ENCODE measurements at places on chromosomes 3 and 15.
A peak's percentile ranks its signal among the peaks of the same experiment; 100 is the strongest.

DNA sequence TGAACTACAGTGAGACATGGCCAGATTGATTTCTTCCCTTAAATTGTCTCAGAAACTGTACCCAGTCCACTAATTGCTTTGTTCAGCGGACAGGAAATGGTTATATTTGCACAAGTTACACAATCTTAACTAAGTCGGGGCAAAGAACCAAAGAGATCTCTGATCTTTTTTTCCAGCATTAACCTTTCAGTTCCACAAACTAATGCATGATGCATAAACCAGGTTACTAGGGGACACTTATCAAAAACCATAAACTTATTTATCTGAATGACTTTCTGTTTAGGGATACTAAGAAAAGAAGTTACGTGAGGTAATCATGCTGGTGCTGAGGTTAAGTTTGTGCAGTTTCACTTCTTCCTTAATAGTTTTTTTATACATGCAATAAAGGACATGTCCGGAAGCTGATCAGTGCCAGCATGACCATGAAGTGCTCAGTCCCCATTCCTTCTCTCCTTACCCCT lies 22.4 kb downstream of the FNDC3B start:
- DNase-seq, result no peak

GRCh38 chr15:96360581-96361308 lies 30.2 kb downstream of the NR2F2 start:
- no peak for DNase-seq

GRCh38 chr3:188365988-188366698 lies 212.2 kb downstream of the LPP start:
- DNase-seq, result no peak

DNA sequence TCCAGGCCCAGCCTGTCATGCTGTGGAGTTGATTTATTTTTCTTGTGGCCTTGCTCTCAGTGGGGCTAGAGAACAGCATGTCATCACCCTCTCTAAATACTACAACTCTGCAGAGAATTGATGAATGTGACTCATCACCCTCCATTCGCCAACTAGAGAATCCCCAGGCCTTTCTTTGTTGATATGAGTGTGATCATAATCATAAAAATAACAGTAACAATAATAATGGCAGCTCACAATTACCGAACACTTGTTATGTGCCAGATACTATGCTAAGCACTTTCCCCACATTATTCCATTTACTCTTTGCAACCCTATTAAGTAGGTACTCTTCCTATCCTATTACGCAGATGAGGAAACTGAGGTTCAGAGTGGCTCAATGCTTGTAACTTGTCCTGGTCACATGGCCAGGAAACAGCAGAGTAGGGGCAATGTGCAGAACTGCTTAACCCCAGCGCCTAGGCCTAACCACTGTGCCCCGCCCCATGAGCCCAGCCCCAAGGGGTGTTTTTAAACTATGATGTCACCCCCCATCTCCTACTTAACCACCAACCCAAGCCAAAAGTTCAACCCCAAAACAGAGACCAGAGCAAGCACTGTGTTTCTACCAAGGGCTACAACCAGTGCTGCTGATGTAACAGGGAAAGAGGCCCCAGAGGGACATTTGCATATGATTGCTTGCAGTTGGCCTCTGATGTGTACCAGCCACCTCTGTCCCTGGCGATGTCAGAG lies 104.5 kb downstream of the ADCY5 start:
- peak; percentile 46 for DNase-seq

DNA sequence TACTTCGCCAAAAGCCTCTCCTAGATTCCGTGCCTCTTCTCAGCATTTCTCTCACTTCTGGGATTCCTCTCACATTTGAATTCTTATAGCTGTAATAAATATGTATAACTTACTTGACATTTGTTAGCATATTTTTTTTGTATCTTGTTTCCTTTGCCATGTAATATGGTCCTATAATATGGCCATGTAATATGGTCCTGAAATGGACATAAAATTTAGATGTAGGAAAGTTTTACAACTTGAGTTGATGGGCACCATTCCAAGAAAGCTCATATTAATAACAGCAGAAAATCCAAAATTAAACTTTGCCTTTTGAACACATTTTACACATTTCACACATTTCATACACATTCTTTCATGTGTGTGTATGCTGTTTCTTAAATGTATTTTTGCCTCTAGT lies 480.6 kb downstream of the RBMS3 start:
- no peak for DNase-seq

DNA sequence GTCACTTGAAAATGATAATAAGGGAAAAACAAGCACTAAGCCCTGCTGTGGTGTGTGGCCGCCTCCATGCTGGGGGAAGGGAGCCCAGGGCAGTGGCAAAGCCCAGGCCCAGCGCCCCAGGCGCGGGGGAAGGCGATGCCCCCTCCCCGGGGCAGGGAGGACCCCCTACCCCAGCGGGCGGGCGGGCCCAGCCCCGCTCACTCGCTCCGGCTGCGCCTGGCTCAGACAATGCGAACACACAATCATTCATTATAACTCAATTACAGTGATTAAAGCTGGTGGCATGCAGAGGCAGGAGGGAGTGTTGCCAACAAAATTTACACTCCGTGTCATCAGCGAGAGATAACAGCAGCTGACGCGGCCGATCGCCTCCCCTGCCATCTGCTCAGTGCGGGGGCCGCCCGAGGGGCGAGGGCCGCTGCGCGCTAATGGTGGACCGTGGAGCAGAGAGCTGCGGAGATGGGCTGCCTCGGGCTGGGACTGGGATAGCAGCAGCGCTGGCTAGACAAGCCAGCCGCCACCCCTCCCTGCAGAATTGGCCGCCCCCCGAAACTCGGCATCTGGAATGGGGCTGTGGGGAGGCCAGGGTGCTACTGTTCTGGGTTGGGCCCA lies 64.1 kb downstream of the TLE3 start:
- DNase-seq, result peak; percentile 33

- no peak for DNase-seq
These were observed 26.4 kb upstream of the KLF13 start for GRCh38 chr15:31300208-31300661.

GRCh38 chr3:173745952-173746682 lies 348.6 kb downstream of the NLGN1 start:
- DNase-seq, result no peak

DNA sequence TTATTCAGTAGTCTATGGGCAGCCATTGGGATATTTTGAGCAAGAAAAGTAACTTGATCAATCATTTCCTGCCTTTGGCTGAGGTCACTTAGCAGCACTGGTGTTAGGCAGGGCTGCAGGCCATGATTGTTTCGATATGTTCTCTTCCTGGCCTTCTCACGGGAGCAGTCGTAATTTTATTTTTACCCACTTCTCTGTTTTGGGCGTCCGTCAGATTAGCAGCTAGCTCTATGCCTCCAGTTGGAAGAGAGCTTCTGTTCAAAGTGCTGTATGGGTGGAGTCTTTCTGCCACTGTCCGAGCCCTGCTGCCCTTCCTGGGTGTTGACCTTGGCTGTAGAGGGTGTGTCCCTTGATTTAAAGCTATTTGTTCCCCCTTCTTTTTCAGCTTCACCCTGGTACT lies 123.4 kb upstream of the ROPN1 start:
- no peak for DNase-seq

DNA sequence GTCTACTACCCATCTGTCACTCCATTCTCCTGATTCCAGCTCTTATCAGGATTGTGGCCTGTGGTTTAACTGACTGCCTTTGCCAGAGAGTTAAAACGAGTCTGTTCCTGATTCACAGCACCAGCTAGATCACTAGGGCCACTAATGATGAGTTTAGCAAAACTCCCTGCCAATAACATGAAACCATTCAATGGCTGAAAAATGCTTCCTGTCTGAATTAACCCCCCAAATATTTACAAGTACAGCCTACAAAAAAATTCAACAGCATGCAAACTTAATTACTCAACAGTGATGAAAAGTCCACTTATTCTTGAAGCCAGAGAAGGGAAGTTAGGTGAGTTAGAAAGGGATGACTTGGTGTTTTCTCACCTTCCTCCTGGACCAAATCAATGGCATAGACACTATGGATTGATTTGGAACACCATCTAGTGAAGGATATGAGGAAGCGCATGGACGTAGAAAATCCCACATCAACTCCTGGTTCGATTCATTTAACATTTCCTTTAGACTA lies 141.4 kb downstream of the TGFBR2 start:
- no peak for DNase-seq

DNA sequence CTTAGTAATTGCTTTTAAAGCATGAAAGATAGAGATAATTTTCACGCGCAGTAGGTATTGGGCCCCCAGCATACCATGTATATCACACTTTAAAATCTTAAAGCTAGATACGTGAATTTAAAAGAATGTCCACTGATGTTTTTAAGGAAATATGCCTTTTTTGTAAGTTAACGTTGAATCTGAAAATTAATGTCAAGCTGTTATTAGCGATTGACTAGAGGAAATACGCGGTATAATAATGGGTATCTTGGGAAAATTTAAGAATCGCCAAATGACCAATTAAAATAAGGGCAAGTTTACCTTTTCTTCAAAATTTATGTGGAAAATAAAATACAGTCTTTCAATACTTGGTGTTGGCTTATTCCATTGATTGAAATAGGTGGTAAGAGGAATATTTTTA lies 13.3 kb upstream of the CHD2 start:
- DNase-seq, result no peak

GRCh38 chr3:110470310-110470709 lies 601.3 kb upstream of the NECTIN3 start:
- no peak for DNase-seq

Data from skeletal muscle cell (primary cell).